ENCODE measurements at places on chromosomes 11 and 22.

GRCh38 chr11:126914166-126914565, 86.4 kb downstream of the KIRREL3 start:
- no peak for DNase-seq

DNA sequence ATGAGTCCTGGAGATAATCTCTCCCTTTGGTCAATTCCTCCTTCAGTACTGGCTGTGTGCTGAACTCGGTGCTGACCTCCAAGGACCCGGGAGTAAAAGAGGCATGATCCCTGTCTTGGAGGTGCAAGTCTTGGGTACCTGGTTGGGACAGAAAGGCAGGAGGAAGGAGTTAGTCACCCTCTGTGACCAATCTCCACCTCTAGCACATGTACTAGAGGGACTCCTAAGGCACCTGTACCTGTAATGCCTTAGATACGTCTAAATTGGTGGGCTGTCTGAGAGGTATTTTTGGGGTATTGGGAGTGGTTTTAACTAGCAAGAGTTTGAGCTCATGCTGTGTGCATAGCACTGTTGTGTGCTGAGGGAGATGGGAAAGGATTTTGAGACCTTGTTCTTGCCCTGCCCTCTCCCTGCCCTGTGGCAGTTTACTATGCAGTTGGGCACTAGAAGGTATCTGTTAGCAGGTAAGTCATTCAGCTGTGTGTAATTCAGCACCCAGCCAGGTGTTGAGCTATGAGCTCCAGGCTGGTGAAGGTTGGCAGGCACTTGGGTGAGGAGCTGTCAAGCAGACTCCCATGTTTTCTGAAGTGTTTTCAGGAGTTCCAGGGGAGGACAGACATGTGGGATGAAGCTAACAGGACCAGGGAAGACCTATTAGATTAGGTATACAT, 2.5 kb downstream of the PANX1 start:
- DNase-seq, result no peak

DNA sequence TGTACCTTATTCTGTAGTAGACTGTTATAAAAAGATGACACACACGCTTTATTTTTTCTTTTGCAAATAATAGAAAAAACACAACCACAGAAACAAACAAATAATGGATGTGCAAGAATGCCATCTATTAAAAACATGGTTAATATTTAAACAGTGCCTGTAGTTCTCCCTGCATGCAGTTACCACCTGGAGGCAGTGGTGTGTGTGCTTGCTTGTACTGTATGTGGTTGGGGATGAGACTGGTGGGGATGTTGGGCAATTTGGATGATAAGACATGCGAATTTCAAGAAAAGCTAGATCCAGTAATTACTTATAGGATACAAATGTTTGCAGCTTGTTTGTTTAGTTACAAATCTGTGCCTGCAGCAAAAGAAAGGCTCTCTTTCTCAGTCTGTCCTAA, 3.6 kb downstream of the C11orf87 start:
- DNase-seq, result no peak

DNA sequence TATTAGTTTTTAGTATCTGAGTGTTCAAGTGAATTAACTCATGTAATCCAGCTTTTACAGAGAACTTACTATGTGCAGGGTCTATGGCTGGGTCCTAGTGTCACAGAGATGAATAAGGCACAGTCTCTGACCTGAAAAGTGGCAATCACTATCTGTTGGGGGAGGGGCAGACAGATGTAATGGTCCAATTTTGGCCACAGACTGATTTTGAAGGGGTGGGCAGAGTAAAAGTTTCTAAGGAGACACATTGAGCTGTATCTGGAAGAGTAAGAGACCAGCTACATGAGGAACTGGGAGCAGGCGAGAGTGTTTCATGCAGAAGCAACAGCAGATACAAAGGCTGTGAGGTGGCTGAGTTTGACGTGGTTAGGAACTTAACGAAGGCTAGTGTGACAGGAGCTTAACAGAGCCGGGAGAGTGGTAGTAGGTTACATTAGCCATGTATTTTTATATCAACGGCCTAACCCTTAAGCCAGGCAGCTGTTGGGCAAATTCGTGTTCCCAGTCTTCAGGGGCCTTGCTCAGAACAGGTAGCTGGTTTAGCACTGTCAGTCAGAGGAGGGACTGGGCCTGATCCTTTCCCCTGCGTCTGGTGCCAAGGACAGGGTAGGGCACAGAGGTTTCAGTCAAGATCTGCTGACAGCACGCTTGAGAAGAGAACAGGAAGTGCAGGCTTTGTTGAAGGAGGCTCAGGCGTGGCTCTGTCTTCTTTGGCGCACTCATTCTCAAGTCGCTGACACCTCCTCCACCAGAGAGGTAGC, 1.4 kb upstream of the STIM1 start:
- peak; percentile 41 for DNase-seq

- no peak for DNase-seq
Measured at GRCh38 chr11:98260983-98261382, 759.8 kb upstream of the CNTN5 start.

DNA sequence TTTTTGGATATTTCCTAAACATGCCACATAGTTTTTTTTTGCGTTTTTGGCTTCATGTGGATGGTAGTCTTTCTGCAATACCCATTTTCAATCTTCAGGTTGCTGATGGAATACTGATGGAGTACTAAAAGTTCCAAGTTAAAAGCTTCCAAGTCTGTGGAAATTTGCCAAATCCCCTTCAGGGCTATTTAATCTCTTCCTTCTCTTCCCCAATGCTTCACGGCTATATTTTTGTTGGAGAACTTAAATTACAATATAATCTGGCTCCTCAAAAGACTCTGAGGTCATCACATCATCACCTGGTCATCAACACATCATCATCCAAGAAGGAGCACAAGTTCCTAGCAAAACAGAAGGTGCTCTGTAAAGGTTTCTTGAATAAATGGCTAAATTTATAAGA, 881.0 kb upstream of the TENM4 start:
- no peak for DNase-seq

- DNase-seq, result no peak
Measured at GRCh38 chr11:69142895-69143294, 12.8 kb upstream of the SMIM38 start.

- no peak for DNase-seq
Measured at GRCh38 chr11:132601875-132602274, 930.4 kb downstream of the OPCML start.

DNA sequence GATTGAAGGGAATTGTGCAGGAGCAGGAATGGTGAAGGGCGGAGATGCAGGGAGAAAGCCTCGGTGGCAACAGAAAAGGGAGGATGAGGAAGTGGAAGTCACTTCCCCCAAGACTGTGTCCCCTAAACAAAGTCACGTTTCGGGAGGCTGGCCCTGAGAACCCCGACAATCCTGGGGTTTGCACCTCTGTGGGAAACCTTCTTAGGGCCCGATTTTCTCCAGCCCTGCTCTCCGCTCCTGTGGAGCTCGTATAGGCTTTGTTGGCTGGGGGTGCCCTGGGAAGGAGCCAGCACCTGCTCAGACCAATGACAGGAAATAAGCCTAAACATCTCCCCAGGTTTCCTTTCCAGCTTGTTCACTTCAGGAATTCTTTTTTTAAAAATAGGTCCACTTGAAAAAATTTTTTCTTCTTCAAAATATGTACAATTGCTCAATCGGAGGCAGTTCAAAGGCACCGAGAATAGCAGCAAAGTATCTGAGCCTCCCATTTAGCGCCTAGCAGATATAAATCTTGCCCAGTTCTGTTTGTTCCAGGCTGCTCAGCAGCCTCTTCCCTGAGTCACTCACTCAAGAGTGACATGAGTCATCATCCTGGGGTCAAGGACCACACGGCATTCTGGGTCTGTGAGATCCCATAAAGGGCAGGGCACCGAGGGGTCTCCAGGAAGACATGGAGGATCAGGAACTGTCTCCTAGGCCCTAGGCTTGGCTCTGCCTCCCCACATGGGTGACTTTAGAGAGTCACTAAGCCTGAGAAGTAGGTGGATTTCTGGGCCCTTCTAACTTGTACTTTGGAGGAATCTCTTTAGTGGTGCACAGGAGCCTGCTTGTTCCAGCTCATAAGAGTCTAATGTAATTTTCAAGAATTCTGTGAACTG, 34.0 kb downstream of the IRAG1 start:
- no peak for DNase-seq

- DNase-seq, result no peak
Measured at GRCh38 chr11:2466869-2467694, 22.3 kb downstream of the KCNQ1 start.

DNA sequence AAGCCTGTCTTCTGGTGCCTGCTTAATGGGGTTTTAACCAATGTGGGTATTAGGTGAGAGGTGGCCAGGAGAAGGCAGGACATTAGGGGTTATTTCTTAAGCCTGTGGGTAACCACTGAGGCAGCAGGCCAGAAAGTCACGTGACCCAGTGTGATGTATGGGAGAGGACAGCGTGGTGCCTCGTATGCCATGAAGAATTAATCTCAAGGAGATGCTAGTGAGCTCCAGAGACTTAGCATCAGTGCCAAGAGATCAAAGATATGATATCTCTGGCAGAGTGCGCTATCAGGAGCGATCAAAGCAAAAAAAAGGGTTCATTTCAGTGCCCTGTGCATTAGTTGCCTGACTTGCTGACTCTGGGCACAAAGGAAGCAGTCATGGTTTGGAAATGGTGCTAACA, 275.5 kb downstream of the KIRREL3 start:
- no peak for DNase-seq

DNA sequence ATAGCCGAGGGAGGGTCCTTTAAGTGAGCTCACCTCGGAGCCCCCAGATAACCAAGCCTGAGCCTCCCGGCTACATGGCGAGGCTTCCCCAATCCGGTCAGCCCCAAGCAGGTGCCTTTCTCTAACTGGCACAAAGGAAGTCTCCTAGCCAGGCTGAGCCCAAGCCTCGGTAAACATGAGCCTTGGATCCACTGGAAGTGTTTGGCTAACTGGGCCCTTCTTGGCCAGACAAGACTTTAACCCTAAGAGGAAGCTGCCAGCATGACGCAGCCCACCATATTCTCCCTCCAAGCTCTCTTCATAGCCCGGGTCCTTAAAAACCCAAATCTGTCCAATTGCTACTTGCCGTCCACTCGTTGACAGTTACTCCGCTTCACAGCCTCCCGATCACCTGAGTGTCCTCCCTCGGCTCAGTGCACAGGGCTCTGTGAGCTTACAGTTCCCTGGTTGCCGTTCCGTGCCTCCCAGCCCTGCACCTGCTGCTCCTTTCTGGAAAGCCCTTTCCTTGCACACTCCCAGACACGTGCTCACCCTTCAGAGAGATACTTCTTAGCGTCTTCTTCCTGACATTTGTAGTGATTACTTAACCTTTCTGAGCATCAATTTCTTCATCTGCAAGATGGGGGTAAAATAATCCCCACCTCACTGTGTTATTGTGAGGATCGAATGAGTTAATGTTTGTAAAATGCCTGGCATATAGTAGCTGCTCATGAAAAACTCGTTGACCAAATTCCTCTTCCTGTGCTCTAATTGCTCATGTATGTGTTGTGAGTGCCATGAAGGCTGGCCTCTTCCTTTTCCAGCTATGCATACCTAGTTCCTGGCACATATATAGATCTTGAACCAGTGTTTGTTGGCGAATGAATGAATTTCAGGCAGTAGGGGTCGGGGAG, 25.6 kb downstream of the TXN2 start:
- no peak for DNase-seq

DNA sequence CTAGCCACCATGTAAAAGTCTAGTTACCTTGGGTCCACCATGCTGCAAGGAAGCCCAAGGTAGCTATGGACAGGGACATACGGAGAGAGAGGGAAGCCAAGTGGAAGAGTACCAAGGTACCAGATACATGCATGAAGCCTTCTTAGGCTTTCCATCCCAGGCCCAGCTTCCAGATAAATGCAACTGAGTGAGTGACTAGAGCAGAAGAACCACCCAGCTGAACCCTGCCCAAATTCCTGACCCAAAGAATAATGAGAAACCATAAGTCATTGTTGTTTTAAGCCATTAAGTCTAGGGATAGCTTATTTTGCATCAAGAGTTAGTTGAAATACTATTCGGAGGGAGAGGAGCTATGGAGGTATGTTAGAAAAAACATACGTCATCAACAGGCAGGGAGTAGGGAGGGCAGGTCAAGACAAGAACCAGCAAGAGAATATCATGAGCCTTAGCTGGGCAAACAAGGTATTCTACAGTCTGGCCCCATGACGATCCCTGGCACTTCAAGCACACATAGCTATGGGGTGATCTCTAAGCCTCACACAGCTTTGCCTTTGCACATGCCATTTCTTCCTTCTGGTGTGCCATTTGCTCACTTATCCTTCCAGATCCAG, 36.5 kb upstream of the APLNR start:
- no peak for DNase-seq

GRCh38 chr11:113841691-113842090, 33.7 kb downstream of the USP28 start:
- DNase-seq, result no peak

DNA sequence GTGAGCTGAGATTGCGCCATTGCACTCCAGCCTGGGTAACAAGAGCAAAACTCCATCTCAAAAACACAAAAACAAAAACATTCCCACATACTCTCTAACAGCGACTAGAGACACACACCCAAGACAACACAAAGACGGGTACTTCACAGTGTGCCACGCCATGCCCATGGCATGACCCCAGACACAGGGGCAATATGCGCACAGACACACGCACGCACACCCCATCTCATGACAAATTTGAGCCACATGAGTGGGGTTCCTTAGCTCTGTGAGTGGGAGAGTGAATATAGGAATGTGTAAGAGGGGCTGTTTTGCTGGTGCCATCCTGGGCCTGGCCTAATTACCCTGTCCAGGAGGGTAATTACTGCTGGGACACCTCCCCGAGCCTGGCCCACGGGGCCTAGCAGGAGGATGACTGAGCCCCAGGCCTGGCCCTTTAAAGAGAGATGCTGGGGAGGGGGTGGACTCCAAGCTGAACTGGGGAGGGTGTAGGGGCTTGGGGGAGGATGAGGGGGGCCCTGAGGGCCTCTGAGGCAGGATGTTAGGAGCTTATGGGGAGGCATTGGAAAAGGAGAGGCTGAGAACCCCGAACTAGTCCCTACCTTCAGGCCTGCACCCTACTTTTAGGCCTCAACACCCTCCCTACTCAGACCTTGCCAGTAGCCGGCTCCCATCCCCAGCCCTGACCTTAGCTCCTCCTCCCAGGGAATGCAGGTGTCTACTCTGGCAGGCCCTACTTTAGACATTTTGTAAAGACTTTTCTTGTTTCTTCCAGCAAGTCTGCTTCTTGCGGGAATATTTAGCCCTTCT, 1.5 kb downstream of the LTBP3 start:
- no peak for DNase-seq

GRCh38 chr22:46761539-46762237, 762 bp upstream of the TBC1D22A start:
- no peak for DNase-seq

DNA sequence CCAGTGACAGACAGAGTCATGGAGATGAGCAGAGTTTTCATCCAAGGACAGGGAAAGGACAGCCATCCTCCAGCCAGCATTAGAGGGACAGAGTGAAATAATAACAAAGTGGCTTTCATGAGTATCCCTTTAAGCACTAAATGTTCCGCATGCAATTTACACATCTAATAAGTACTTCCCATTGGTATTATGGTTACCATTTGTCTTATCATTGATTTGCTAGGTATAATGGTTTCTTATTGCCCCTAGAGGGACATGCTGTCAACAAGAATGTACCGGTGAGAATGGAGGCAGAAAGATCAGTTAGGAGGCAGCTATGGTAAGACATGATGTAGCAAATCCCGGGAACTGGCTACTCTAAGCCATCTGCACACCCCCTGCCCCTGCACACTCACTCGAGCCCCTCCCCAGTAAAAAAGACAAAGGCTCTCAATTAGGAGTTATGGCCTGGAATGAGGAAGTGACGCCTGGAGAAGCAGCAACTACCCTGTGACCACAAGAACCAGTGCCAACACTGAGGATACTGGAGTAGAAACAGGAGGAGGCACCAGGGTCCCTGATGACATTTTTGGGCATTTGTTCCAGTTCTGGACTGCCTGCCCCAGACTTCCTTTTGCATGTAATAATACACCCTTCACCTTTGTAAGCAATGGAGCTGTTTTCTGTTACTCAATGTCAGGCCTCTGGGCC, 30.2 kb upstream of the HMGXB4 start:
- DNase-seq, result no peak

Measured in activated CD4-positive, alpha-beta T cell treated with anti-CD3 and anti-CD28 coated beads for 24 hours (primary cell).